ENCODE measurements at places on chromosomes 6 and 20.

- no peak for DNase-seq
Measured at GRCh38 chr6:131377112-131377705, 195.8 kb upstream of the ARG1 start.

- no peak for DNase-seq
Measured at GRCh38 chr6:163589387-163589786, 174.9 kb downstream of the QKI start.

DNA sequence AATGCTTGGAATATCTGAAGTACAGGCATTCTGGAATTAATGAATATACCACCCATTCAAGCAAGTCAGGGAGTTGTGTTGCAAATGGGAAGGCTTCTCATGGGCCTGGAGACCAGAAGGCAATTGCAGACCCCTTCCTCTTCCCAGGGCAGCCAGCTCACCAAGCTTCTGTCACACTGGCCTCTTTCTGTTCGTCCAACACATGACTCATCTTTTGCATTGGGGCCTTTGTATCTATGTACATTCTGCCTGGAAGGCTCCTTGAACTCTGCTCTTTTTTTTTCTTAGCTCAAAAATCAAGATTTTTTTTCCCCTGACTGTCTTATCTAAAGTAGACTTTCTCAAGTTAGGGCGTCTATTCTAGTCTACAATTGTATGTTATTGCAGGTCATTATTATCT lies 132.9 kb upstream of the MYLIP start:
- DNase-seq = no peak

- DNase-seq = no peak
Measured at GRCh38 chr6:108762394-108762793, 85.8 kb upstream of the ARMC2 start.

DNA sequence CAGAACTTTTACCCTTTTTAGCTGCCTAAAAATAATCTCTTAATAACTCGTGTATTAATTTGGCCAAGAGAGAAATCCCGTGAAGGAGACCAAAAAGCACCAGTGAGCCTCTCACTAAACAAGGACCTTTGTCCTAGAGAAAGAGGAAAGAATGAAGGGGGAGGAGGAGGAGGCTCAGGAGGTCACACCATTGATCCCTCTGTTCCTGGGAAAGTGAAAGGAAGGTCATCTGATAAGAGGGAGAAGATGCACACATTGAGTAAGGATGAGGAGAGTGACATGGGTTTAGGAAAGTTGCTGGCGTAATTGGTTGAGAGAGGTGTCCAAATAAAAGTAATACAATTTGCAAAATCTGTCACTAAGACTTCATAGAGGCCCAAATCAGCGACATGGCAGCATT lies 49.2 kb downstream of the HLA-DPB1 start:
- no peak for DNase-seq

GRCh38 chr20:58694241-58695083 lies 1.9 kb downstream of the NPEPL1 start:
- no peak for DNase-seq

- no peak for DNase-seq
Measured at GRCh38 chr20:11716239-11716944, 201.3 kb upstream of the BTBD3 start.

- DNase-seq = no peak
Measured at GRCh38 chr20:37336369-37337207, 9.4 kb upstream of the SRC start.

GRCh38 chr6:11631539-11631938 lies 94.0 kb downstream of the TMEM170B start:
- DNase-seq = no peak

DNA sequence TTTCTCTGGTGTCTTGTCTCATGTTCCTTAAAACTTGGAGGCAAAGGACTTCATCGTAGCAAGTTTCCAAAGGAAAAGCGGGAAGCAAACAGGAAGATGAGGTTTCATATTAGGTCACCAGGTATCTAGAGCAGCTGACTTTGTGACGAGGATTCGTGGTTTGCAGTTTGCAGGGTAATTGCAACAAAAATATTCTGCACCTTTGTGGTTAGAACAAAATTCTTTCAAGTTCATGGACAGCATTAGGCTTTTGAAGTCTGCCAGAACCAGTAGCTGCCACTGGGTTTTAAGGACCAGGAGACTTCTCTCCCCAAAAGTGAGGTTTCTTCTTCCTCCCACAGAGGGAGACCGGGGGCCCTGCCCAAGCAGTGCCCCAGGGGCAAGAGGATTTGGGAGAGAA lies 63.4 kb downstream of the RPP40 start:
- DNase-seq = no peak

DNA sequence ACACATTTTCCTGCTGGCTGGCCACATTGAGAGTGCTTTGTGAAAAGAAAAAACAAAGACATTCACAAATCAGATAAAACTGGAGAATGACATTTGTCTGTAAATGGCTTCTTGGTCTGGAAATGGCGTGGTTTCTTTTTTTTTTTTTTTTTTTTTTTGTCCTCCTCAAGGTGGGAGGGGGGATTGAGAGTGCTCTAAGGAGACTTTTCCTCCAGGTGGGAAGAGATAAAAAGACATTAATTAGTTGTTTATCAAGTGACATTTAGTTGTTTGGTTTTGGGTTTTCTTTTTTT lies 40.4 kb downstream of the GNAS start:
- no peak for DNase-seq

DNA sequence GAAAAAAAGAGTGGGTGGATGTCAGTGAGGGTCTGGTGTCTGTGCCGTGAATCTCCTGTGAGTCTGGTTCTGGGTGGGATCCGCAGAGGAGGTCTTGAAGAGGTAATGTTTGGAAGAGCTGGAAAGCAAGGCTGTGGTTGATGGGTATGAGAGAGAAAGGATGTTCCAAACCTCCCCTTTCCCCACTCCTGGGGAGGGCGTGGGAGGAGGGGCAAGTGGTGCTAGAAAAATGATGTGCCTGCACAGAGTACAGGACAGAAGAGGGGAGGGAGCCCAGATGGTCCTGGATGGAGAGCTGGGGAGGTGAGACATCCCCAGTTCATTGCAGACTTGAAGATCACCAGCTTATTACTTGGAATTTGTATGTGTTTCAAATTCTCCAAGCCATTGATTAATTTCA lies 3.1 kb downstream of the CNPY3 start:
- DNase-seq = no peak

DNA sequence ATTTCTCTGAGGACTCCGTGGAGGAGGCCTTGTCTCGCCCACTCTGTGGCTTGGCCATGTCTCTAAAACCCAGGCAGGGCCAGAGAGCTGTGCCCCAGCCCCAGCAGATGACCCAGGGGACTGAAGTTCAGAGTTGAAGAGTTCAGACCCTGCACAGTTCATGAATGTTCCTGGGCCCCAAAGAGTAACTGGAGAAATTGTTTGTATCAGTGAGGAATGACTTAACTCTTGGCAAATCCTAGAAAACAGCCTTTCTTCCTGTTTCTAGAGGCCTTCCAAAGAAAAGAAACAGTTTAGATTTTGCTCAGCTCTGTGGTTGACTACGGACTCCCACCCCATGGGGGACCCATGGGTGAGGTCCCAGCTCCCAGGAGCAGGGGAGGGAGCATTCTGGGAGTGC lies 62.1 kb upstream of the EYA2 start:
- DNase-seq = no peak

DNA sequence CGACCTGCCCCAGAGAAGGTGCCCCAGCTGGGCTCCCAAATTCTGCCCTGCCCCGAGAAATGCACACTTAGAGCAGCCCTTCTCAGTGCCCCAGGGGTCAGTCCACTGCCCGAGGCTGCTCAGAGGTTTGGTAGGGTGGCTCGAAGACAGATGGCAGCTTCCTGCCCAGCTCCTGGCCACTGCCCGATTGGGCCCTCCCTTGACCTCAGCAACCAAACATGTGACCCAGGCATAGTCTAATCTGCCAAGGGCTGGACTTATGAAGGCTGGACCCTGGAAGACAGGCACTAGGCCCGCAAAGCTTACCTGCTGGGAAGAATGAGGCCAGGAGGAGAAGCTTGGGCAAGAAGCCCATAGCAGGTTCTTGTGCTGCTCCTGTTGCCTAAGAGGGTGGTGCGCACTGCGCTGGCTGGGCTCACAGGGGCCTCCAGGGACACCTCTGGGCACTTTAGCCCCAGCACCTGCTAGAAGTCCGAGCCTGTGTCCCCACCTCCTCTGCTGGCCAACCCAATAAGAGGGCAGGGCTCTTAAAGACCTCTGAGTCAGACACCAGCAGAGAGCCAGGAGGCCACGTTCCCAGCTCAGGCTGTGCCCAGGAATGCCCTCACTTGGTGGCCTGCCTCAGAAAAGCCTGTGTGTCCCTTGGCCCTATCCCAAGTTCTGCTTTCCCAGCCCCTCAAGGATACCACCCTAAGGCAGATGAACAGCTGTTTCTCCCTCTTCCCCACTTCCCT lies 5.5 kb downstream of the SIGLEC1 start:
- no peak for DNase-seq

DNA sequence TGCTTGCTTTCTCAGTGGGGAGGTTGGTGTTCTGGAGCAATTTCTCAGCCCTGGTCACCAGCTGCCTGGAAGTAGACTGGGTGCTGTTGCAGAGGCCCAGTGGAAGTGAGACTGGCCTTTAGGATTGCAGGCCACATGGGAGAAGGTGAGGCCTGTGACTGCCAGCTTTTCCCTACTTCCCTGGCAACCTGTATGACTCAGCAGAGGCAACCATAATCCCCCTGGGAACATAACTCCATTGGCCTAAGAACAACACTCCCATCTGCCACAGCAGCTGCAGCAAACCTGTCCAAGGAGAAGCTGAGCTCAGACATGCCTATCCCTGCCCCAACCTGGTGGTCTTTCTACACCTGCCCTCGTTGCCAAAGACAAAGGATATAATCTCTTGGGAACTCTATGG lies 473.5 kb upstream of the SPTLC3 start:
- no peak for DNase-seq

GRCh38 chr6:139655783-139656705 lies 281.6 kb upstream of the CITED2 start:
- no peak for DNase-seq

DNA sequence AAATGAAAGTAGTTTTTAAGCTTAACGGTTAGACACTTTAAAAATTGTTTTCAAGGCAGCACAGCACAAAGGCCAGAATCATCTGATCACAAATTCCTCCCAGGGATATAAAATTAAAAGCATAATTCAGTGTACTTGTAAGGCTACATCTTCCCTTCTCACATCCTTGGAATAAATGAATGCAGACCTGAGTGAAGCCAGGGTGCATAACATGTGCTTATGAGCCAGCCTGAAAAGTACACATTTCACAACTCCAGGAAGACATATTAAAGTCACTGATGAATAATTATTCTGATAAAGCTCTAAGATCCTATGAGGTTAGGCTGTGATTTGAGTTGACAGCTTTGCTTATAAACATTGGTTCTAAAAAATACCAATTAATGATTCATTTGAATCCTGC lies 163.6 kb downstream of the BTBD9 start:
- DNase-seq = no peak

Data from esophagus squamous epithelium (tissue), 5 donors.